ENCODE measurements at places on chromosomes 5 and 9.

DNA sequence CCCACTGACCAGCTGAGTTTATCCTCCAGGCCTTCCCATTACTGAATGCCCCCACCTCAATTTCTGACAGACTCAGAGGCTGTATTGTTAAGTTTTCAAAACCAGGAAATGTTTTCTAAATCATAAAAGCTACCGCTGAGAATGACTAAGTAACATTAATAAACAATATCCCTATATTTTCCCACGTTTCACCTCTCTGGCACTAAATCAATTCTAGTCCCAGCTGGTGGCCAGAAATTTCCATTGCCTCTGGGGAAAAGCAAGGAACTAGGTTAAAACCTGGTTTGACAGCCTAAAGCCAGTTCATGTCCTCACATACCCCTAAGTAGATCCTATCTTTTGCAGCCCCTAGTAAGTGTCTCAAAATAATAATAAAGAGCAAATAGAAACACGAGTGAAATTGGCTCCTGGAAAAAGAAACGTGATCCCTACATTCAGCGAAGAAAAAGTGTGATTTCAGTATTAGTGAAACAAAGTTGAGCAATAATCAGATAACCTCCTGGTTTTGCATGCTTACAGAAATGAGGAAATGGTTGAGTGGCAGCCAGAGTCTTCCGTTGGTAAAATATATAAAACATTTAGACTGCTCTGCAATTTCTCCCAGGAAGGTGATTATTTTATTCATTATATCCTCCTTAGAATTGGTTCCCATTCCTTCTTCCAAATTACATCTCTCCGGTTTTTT is 110.9 kb downstream of the ESM1 start:
- peak; percentile 15 for DNase-seq

DNA sequence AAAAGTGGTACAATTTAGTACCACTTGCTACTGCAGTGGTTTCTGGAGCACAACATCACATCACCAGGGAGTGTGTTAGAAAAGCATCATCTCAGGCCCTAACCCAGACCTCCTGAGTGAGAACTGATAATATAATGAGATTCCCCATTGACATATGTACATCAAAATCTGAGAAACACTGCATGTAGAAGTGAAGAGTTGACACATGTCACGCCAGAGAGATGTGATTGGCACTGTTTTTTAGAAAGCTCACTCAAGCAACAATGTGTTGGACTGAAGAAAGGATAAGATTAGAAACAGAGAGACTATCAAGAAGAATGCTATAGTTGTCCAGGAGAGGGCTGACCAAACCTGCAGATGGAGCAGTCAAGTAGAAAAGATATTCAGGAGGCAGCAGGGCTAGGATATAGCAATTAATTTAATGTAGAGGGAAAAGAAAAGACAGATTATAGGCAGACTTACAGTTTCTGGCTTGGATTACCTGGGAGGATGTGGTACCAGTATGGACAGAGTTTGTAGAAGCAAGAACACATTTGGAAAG is 324.4 kb upstream of the ADAMTSL1 start:
- DNase-seq: no peak

GRCh38 chr5:116631147-116631546 is 56.5 kb upstream of the SEMA6A start:
- DNase-seq: no peak

DNA sequence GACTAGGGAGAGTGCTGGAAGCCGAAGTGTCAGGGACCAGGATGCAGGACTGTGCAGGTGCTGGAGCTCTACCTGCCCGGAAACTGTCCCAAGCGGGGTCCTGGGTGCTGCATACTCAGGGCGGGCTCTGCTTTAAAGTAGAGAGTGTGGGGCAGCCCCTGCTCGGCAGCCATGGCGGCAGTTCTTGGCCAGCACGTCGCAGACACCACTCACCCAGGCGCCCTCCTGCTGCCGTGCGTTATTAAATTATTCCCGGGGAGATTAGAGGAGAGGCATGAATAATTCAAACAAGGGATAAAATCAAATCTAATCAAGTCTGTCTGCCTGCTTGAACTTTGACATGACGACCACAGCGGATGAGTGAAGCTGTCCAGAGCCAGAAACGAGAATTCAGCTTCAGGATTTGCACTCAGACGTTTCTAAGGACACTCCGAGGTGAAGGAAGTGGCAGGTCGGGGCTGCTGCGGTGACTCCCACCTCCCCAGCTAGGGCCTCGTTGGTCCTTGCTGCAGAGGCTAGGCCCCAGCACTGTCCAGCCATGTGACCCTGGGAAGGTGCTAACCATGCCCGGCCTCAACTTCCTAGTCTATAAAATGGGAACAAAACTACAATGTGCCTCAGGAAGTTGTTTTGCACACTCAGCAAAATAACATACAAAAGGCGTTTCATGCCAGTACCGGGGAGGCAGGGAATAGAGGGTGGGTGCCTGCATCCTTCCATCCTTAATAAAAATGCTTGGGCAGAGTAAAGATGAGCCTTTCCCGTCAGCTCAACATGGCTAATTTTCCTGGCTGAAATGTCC is 91.3 kb upstream of the ADAMTS2 start:
- no peak for DNase-seq

GRCh38 chr5:1447671-1448361 is 2.6 kb upstream of the SLC6A3 start:
- no peak for DNase-seq

GRCh38 chr5:149356391-149356790 is 1.5 kb upstream of the PCYOX1L start:
- DNase-seq: no peak

DNA sequence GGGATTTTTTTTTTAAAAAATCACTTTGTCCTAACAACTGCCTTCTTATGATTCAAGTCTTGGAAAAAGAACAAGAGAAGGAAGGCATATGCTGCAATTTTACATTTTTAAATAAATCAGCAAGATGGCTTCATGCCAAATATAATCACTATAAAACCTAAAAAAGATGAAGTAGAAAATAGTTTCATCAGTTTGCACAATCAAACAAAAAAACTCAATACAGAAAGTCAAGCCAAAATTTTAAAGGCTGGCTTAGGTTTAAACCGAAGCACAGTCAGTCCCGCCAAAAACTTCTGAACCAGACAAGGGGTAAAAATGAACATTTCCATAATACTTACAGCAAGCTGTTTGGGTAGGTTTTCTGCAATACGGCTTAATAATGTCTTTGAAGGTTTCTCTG is 57.3 kb downstream of the ZFR start:
- peak; percentile 39 for DNase-seq

DNA sequence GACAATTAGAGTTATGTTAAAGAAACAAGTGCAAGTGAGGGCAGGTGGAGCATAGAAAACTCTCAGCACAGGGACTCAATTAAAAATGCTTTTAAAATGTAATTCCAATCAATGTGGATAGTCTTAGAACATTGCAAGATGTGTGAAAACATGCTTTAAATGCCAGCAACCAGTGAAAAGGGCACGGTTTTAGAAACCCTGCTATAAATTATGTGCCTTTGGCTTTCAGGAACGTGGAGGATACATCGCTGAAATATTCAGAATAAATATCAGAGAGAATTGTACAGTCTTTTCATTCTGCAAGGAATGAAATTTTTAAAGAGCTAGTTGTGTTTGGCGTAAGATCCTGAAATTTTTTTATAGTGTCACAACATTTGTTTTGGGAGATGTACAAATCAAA is 101.1 kb downstream of the TLE4 start:
- no peak for DNase-seq

DNA sequence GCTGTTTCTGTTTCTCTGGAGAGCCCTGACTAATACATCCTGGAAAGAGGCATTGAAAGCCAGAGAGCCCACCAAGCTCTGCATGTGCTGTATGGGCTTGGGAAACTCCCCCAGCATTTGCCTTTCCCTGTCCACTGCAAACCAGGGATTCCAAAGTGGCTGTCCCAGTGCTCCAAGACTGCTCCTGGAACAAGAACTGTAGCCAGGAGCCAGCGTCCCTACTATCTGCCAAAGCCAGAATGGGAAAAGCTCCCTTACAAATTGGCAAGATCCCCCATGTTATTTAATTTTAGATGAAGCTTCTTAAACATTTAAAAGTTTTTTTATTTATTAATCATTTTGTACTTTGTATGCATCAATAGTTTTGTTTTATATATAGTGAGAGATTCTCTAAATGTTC is 263.2 kb downstream of the GABRB2 start:
- no peak for DNase-seq

GRCh38 chr5:119323601-119324000 is 32.2 kb upstream of the TNFAIP8 start:
- DNase-seq: no peak

DNA sequence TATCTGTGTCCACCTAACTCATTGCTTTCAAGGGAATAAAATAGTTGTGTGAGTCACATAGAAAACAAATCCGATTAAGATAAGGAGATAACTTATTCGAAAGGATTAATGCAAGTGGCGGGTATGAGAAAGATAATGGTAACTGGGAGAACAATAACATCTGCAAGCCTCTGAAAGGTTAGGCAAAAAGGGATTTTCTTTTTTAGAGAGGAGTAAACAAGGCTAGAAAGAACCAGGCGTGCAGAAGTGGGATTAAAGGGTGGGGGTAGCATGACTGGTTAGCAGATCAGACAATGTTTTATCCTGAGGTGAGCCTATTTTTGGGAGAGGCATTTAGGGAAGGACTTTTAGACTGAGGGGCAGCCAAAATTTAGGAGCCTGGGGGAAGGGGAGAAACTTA is 34.7 kb upstream of the JMY start:
- DNase-seq: no peak

DNA sequence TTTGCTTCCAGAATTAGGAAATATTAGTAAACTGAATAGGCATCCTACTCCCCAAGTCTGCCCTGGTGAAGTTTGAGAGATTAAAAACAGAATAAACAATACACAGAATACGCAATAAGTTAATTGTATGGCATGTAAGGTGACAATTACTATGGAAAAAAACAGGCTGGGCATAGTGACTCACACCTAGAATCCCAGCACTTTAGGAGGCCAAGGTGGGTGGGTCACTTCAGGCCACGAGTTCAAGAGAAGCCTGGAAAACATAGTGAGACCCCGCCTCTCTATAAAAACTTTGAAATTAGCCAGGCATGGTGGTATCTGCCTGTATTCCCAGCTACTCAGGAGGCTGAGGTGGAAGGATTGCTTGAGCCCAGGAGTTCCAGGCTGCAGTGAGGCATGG is 64.2 kb upstream of the SUSD1 start:
- no peak for DNase-seq

DNA sequence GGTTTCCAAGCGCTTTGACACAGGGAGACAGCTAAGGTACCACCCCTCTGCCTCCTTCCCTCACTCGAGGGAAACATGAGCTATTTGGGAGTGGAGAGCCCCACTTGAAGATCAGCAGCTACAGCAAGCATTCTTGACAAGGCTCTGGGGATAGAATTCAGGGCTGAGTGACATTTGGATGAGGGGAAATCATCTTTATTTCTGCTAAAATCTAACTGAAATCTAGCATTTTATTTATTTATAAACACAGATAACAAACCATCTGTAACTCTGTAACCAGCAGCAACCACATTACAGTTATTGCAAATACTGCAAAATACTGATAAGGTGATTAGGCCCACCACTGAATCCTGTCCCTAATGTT is 22.4 kb downstream of the RNF130 start:
- no peak for DNase-seq

Data from skin of body (tissue), 3 donors.